ENCODE measurements at places on chromosomes 1 and 21.

DNA sequence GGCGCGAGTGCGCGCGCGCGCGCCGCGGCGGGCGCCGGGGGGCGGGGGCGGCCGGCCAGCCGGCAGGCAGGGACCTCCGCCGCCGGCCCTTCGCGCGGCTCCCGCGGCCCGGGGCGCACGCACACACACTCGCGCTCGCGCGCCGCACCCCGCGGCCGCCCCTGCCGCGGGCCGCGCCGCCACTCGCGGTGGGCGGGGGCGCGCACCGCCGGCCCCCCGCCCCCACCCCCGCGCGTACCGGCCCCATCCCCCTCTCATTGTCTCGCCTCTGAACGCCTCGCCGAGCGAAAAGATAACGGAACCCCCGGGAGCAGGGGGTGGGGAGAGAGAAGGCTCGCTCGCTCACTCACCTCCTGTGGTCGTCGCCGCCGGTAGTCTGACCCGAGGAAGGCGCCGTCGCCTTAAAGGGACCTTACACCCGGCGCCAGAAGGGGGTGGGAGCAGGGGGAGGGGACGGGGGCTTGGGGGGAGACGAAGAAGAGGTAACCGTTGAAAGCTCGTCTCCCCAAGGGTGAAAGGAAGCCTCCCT lies 428 bp downstream of the POGZ start:
- DNase-seq = no peak

DNA sequence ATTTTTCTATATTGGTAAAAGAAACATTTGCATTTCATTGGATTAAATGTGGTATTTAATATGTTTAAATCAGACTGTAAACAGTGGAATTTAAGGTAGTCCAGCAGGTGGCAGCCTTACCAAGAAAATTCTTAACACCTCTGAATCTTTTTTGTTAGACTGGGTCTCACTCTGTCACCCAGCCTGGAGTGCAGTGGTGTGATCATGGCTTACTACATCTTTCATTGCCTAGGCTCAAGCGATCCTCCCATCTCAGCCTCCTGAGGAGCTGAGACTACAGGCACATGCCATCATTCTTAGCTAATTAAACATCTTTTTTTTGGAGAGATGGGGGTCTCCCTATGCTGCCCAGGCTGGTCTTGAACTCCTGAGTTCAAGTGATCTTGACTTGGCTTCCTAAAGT lies 98.8 kb downstream of the RABGAP1L start:
- no peak for DNase-seq

GRCh38 chr1:85601901-85602300 lies 21.3 kb downstream of the CCN1 start:
- DNase-seq = no peak

- DNase-seq = no peak
These were observed 274.2 kb downstream of the GRIK3 start for GRCh38 chr1:36760081-36760480.

DNA sequence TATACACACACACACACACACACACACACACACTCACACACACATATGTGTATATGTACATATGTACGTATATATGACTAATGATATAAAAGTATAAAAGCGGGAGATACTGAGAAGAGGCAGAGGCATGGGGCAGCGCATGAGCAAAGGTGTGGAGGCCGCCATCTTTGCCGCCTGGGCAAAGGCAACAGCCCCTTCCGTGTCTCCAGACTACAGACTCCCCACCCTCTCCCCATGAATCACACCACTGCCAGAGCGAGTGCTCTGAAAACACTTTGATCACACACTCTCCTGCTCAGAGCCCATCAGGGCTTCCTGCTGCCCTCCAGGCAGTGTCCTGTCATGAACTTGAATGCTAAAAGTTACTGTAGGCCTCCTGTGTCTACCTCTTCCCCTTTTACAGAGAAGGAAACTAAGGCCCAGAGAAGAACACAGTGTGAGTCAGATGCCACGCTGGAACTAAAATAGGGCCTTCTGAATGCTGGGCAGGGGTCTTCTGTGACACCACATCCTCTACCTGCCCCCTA lies 54.7 kb upstream of the SSBP3 start:
- no peak for DNase-seq
